ENCODE measurements at places on chromosomes 1 and 21.
A peak's percentile ranks its signal among the peaks of the same experiment; 100 is the strongest.

DNA sequence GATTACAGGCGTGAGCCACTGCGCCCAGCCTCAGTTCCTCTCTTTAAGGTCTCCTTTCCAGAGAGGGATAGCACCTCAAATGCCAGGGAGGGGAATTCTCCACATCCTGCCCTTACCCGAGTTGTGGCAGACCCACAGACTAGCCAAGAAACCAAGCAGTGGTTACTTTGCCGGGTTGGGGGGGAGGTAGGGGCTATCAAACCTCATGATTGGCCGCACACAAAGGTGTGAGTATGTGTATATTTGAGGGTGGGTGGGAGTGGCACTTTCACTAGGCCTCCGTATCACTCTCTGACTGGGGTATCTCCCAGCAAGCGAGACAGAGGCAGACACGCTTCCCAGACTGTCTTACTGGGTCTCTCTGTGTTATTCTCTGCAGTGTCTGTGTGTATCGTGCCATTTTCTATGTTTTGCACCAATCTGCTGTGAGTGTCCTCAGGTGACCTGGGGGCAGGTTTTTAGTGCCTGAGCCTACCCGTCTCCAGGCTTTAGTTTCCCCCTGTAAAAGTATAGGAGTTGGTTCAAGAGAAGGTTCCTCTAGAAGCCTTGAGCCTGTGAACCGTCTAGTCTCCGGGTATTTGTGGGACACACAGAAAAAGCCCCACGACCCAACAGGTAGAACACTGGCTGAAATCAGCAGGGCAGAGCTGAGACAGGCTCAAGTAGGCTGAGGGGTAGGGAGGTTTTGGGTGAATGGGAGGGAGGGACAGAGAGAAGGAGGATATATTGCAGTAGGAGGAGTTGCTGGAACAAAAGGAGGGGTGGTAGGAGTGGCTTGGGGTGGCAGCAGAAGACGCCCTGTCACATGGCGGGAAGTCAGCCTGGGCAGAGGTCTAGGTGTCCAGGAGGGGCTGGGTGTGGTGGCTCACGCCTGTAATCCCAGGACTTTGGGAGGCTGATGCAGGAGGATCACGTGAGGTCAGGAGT, 10.3 kb downstream of the LMNA start:
- DNase-seq, result no peak

DNA sequence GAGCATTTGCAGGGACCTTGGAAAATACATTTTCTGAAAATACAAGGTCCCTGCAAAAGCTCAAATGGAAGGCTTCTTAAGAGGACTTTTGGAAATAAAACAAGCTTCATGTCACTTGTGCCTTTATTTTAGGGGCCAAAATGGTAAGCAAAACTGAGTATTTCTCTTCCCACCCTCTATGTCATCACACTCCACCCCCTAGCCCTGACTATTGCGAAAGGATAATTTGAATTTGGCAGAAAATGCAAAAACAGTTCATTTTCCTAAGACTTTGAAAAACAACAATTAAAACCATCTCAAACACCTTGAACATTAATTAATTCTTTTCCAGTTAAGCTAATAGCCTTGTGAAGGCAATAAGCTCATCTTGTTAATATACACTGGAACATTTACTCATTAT, 201.7 kb downstream of the TM2D1 start:
- no peak for DNase-seq

GRCh38 chr1:214002472-214002871, 14.7 kb downstream of the PROX1 start:
- DNase-seq, result peak; percentile 69

GRCh38 chr1:235513495-235514366, 9.5 kb upstream of the B3GALNT2 start:
- DNase-seq, result no peak

DNA sequence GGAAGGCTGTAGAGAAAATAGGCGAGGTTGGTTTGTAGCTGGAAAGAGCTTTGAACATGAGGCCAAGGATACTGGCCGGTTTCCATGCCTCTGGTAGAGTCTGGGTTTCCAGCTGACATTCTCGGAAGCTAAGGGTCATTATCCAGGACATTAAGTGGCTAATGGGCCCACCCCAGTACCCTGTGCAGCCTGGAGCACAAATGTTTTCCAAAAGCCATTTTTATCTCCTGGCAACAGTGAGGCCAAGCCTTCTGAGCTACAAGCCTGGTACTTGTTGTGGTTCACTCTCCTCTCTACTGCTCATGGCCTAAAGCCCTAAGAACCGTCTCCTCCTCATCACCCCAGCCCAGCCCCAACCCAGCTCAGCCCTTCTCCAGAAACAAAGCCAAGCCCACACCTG, 122.9 kb downstream of the DMRTA2 start:
- no peak for DNase-seq

- DNase-seq, result no peak
These were observed 176.8 kb downstream of the HHIPL2 start for GRCh38 chr1:222370913-222371675.

DNA sequence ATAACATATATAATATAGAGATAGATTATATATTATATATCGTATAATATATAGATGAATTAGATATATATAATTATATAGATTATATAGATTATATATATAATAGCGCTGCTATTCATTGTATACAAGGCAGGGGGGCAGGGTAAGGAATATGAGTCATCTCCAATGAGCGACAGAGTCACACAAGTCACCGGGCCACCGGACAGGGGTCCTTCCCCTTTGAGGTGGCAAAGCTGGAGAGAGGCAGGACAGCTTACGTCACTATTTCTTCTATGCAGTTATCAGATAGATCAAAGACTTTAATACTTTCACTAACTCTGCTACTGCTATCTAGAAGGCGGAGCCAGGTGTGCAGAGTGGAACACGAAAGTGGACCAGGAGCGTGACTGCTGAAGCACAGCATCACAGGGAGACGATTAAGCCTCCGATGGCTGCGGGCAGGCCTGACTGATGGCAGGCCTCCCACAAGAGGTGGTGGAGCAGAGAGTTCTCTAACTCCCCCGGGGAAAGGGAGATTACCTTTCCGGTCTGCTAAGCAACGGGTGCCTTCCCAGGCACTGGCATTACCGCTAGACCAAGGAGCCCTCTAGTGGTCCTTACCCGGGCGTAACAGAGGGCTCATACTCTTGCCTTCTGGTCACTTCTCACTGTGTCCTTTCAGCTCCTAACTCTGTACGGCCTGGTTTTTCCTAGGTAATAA, 2154.7 kb downstream of the MRPL39 start:
- DNase-seq, result no peak

DNA sequence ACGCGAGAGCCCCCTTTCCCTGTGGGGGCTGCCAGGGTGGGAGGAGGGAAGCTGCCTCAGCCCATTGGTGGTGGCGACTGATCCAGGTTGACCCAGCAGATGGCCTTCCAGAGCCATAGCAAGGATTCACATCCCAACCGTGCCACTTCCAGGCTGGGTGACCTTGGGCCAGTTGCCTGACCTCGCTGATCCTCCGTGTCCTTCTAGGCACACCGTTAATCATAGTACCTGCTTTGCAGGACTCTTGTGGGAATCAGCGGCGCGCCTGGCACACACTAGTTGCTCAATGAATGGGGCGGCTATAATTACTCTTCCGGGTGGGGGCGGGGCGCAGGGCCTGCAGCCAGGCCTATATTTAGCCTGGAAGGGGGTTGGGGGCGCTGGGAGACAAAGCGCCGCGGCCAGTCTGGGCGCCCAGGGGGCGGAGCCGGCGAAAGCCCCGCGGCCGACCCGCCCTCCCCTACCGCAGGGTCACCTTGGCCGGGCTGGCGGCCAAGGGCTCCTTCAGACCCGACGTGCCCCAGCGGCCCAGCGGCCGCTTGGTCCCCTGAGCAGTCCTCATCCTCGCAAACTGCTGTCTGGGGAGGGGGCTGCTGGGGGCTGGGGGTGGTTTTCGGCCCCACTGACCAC, 5.1 kb downstream of the HSPB7 start:
- DNase-seq, result no peak

GRCh38 chr1:15245593-15246360, 1.2 kb upstream of the FHAD1 start:
- no peak for DNase-seq

GRCh38 chr21:44520326-44521300, 19.4 kb downstream of the KRTAP10-1 start:
- DNase-seq, result no peak

DNA sequence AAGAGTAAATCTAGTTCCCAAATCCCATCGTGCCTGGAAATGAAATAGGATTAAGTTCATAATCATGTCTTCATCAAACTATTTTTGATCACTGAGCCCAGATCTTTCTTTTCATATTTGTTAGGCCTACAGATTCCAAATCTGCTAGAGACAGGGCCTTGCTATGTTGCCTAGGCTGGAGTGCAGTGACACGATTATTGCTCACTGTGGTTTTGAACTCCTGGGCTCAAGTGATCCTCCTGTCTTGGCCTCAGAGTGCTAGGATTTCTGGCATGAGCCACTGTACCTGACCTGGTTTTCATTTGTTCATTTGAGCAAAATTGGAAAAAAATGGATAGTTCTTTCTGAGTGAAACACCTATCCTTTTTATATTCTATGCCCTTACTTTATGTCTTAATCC, 28.0 kb upstream of the DIPK1A start:
- DNase-seq, result no peak

GRCh38 chr21:39658066-39658465, 45.3 kb downstream of the B3GALT5 start:
- DNase-seq, result no peak

DNA sequence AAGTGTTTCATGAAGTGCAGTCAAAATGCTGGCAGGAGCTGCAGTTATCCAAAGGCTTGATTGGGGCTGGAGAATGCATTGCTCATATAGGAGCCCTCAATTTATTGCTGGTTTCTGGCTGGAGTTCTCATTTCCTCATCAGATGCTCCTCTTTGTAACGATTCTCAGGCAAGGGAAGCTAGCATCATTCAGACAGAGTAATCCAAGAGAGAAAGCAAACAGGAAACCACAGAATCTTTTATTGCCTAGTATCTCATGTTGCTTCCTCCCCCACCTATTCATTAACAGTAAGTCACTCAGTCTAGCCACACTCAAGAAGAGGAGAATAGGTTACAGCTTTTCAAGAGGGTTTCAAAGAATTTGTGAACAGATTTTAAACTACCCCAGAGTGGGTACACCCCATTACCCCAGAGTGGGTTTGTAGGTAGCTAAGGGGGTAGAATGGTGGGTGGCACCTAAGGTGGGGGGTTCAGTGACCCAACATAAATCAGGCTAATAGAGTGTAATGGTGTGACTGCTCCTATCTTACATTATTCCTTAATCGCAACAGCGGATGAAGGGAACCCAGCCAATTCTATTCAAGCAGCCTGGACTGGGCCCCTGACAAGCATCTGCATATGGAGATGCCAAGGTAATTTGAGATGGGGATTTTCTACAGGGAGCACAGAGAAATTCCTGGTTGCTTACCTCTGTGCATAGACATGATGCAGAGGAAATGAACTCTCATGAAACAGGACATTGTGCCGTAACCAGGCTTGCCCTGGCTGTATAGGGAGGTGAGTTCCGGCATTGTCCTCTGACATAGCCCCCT, 67.1 kb downstream of the KCNJ15 start:
- DNase-seq, result no peak

- no peak for DNase-seq
These were observed 15.4 kb downstream of the MOV10 start for GRCh38 chr1:112689842-112690237.

DNA sequence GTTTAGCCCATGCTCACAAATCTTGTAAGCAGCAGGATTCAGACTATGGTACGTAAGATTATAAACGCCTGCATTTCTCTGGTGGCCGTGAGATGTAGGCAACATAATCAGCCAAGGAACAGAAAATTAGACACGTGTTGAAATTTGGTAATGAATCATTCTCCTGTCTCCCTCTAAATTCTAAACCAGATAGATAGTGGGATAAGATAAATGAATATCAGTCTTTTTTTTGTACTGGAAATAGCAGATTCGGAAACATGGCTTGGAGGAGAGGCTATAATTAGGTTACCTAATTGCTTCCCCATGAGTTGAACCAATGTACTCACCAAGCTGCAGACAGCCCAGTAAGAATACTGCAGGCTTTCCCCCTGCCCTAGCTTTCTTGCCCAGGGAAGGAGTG, 172.3 kb downstream of the TGFB2 start:
- no peak for DNase-seq

DNA sequence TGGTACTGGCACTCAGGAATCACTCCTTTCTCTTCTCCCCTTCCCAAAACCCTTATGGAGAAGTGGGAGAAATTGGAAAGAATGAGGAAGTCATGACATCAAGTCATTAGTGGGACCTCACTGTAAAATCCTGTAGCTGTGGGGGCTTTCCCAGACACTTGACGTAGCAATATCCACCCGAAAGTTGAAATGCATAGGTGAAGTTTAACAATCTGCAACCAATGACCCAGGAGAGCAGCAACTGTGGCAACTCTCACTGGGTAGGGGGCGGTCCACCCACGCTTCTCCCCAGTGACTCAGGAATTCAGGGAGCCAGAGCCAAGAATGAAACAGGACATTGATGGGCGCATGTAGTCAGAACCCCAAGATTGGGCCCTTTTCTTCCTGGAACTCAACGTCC, 27.0 kb downstream of the ABCA4 start:
- DNase-seq, result no peak

DNA sequence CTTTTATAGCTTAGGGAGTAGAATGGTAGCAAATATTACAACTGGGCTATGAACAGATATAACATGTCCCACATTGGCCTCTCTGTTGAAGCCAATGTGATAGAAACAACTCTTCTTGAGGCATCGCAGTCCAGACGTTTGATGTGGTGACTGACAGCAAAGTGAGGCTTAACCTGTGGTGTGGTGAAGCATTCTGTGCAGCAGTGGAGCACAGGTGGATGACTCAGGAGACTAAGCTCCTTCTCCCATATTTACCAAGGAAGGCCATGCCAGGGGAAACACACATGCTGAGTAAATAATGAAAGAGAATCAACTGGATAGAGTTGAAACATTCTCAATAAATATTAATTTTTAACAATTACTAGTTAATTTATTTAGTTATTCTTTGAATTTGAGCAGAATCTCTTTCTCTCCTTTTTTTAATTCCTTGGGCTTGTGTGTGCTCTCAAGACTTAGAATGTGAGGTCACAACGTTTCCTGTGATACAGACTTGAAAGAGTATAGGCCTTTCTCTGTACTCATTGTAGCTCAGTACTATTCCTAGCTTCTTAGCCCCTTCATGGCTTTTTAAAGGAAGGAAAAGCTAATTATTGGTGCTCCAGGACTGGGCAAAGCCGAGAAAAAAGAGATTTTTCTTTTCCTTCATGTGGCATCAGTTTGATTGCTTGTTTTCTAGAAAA, 17.6 kb downstream of the CRB1 start:
- DNase-seq, result no peak

- DNase-seq, result no peak
These were observed 135.5 kb downstream of the TGFBR3 start for GRCh38 chr1:91750398-91750996.

DNA sequence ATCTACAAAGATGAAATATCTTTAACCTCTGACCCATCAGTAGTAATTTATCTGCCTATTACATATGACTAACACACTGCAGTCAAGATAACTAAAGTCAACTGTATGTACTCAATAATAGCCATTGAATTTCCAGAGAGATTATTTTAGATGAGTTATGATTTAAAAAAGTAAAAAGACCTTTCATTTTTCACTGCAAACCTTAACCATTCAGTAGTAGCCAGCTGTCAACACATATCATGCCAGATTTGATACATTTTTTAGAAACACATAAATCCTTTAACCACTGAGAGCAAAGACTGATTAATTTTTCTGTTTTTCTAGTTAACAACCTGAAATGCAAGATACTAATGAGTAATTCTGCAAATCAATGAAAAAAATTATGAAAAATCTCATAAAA, 31.0 kb downstream of the PALMD start:
- DNase-seq, result no peak

Data from NCI-H1417 treated with DMSO at 0.1 percent for 48 hours (cell line).